A673 (cell line): ENCODE measurements at places on chromosomes 16 and 17. TPM values are rescaled to one million over a fixed set of nuclear protein-coding genes. Genes with fewer than 3 reads are reported as not detected.

- DNase-seq: no peak
- H3K36me3 ChIP-seq: no peaks in the 10 kb centered on the region
- H3K27me3 ChIP-seq: no peaks in the 10 kb centered on the region
- no peak overlapping the region for H3K4me3 ChIP-seq
Observed at GRCh38 chr16:58029410-58029809, 3.9 kb downstream of the MMP15 start.

- DNase-seq: no peak
- no peaks in the 10 kb centered on the region for H3K27me3 ChIP-seq
- peaks cover 12% of the 10 kb centered on the region for H3K36me3 ChIP-seq
- peaks cover 19% of the 10 kb centered on the region for H3K4me1 ChIP-seq
- peak overlapping the region; percentile 83 for H3K4me3 ChIP-seq
Observed at GRCh38 chr16:11796227-11797165, 562 bp downstream of the ZC3H7A start.

- H3K27me3 ChIP-seq: peaks cover 26% of the 10 kb centered on the region
- no peaks in the 10 kb centered on the region for H3K4me1 ChIP-seq
- DNase-seq: peak; percentile 80
- H3K36me3 ChIP-seq: no peaks in the 10 kb centered on the region
- peak overlapping the region; percentile 40 for H3K4me3 ChIP-seq
Observed at GRCh38 chr16:3431779-3432219, 11.5 kb downstream of the ZNF597 start.

DNA sequence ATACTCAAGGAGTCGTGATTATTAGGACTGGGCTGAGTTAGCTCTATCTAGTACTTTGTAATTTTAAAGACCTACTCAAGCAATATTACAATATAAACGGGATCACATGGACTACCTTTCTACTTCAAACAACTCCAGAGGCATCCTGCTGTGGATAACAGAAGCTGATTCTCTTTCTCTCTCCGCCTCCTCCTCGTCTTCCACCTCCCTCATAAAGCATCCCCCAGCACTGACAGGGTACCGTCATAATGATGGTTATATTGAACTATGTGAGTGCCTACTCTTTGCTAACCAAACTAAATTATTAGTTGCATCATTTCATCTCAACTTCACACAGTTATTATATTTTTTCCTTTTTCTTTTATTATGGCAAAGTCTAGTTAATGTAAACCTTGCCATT, 165.4 kb upstream of the FOXF1 start:
- no peaks in the 10 kb centered on the region for H3K4me1 ChIP-seq
- peaks cover 76% of the 10 kb centered on the region for H3K27me3 ChIP-seq
- DNase-seq: no peak
- H3K27ac ChIP-seq: no peak overlapping the region
- H3K36me3 ChIP-seq: no peaks in the 10 kb centered on the region
- H3K4me3 ChIP-seq: no peak overlapping the region

- H3K36me3 ChIP-seq: no peaks in the 10 kb centered on the region
- no peaks in the 10 kb centered on the region for H3K4me1 ChIP-seq
- H3K27ac ChIP-seq: no peak overlapping the region
- H3K4me3 ChIP-seq: no peak overlapping the region
Observed at GRCh38 chr16:55981557-55981956, 106.4 kb upstream of the CES5A start.

CNGB1 gene
- total RNA-seq: not detected in 2 replicates

DNA sequence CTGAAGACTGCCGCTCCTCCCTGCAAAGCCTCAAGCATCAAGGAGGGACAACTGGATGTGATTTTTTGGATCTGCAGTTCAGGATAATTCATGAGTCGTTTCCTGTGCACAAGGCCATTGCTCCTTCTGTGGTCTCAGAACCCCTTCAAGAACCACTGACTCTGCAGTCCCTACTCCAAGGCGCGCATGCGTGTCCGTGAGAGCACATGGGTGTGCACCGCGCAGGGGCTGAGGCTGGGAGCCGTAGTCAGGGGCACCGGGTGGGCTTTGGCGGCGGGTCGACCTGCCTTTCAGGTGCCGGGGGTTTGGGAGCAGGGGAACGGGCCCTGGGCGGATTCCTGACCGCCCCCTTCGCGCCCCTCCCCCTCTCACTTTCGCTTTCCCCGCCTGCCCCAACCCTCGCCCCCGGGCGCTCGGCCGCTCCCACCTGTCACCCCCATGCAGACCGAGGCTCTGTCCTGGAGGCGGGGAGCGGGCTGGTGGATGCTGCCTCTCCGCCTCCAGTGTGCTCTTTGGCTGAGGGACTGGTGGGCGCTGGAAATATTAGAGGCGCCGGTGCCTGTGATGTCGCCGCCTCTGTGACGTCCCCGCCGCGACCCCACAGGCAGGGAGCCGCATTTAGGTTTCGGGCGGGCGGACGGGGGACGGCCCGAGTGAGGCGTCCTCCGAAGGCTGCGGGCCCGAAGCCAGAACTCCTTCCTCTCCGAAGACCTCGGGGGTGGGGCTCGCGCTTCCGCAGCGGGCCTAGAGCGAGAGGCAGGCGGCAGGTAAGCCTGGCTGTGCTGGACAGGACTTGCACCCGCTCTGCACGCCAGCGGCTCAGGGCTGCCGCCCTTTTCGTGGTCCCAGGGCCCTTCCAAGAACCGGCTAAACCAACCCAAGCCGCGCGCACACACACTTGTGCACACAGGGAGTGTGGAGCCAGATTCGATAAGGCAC, at the start of gene SPATA32:
TSS of gene SPATA32 (minus strand) at position 518 of the 939 bp plus-strand sequence. CDS start at position 440, 78 bp downstream.
- H3K4me1 ChIP-seq: no peaks in the 10 kb centered on the region
- no peaks in the 10 kb centered on the region for H3K36me3 ChIP-seq
- H3K4me3 ChIP-seq: peak within 1 kb of the TSS; percentile 43
- H3K27me3 ChIP-seq: no peaks in the 10 kb centered on the region

DNA sequence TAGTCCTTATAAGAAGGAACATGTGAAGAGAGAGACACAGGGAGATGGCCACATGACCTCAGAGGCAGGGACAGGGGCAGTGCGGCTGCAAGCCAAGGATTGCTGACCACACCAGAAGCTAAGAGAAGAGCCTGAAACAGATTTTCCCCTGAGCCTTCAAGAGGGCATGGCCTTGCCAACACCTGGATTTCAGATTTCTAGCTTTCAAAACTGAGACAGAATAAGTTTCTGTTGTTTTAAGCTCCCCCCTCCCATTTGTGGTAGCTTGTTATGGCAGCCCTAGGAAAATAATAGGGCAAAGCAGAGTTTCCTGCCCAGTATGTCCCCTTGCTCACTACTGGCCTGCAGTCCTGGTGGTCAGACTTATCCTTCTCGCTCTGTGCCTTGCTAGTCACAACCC, 204.5 kb downstream of the CCDC182 start:
- no peak for DNase-seq
- H3K27ac ChIP-seq: no peak overlapping the region
- H3K4me3 ChIP-seq: no peak overlapping the region
- no peaks in the 10 kb centered on the region for H3K36me3 ChIP-seq

DNA sequence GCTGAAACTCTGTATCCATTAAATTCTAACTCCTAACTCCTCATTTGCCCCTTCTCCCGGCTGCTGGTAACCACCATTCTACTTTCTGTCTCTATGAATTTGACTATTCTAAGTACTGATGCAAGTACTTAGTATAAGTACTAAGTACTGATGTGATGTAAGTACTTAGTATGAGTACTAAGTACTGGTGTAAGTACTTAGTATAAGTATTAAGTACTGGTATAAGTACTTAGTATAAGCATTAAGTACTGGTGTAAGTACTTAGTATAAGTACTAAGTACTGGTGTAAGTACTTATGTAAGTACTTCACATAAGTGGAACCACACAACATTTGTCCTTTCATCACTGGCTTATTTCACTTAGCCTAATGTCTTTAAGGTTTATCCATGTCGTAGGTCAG, 32.3 kb upstream of the PRKCA start:
- no peaks in the 10 kb centered on the region for H3K27me3 ChIP-seq
- no peak overlapping the region for H3K27ac ChIP-seq
- no peaks in the 10 kb centered on the region for H3K4me1 ChIP-seq
- H3K4me3 ChIP-seq: no peak overlapping the region

- no peaks in the 10 kb centered on the region for H3K27me3 ChIP-seq
- H3K27ac ChIP-seq: no peak overlapping the region
- H3K36me3 ChIP-seq: peaks cover 32% of the 10 kb centered on the region
- no peak overlapping the region for H3K4me3 ChIP-seq
Observed at GRCh38 chr17:44867841-44868240, 20.2 kb downstream of the HIGD1B start.

- no peak overlapping the region for H3K4me3 ChIP-seq
- DNase-seq: no peak
- H3K36me3 ChIP-seq: no peaks in the 10 kb centered on the region
- peaks cover 4% of the 10 kb centered on the region for H3K4me1 ChIP-seq
- peaks cover 16% of the 10 kb centered on the region for H3K27me3 ChIP-seq
Observed at GRCh38 chr16:86391486-86391885, 118.8 kb upstream of the FOXF1 start.

- H3K36me3 ChIP-seq: no peaks in the 10 kb centered on the region
- H3K27ac ChIP-seq: peak overlapping the region; percentile 68
- peak; percentile 62 for DNase-seq
- peaks cover 29% of the 10 kb centered on the region for H3K4me1 ChIP-seq
Observed at GRCh38 chr16:23836404-23837311, 875 bp downstream of the PRKCB start.

DNA sequence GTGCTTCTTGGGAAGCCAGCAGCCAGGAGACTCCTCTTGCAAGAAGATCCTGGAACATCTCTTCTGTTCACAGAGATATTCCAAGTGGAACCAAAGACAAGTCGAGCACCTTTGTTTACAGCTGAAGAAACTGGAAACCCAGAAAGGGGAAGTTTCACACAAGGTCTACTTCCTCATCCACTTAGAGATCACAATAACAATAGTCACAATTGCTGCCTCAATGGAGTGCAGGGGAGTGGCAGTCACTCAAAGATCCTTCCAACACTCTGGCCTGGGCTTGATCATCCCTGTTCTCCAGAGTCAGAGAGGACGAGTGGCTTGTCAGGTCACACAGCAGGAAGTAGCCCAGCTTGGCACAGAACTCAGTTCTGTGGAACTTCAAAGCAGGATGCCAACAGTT, 46.9 kb upstream of the SIAH1 start:
- H3K4me1 ChIP-seq: no peaks in the 10 kb centered on the region
- no peak overlapping the region for H3K4me3 ChIP-seq
- no peak overlapping the region for H3K27ac ChIP-seq
- H3K36me3 ChIP-seq: no peaks in the 10 kb centered on the region

GRCh38 chr17:79625706-79626105, 14.9 kb upstream of the RBFOX3 start:
- no peaks in the 10 kb centered on the region for H3K36me3 ChIP-seq
- DNase-seq: no peak
- H3K27ac ChIP-seq: no peak overlapping the region

RAB11FIP4 gene
- total RNA-seq: 2.4 and 4.1 TPM in 2 replicates
